ENCODE measurements at places on chromosomes 11 and 22.

DNA sequence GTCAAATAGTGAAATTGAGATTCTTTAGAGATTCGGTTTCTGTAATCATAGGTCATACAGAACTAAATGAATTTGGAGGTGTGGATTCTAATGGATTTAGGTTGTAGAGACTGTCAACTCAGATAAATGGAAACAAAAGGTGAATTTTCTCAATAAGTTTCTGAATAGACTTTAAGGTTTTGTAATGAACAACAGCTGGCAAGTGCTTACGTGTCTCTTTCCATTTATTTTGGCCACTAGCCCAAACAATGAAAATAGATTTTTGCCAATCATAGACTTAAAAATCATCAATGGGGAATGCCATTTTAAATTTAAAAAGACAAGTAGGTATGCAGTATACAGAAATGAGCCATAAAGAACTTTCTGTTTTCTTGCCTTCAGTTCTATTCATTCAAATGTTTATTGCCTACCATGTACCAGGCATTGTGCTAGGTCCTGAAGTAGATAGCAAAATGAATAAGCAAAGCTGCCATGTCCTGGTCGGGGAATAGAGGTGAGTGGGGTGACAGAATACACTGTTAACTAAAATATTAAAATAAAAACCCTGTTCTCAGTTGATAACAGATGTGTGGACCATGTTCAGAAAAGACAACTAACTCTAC lies 16.9 kb upstream of the TMEM135 start:
- no peak for DNase-seq

- DNase-seq, result no peak
Observed at GRCh38 chr11:80168796-80169195, 728.0 kb upstream of the TENM4 start.

DNA sequence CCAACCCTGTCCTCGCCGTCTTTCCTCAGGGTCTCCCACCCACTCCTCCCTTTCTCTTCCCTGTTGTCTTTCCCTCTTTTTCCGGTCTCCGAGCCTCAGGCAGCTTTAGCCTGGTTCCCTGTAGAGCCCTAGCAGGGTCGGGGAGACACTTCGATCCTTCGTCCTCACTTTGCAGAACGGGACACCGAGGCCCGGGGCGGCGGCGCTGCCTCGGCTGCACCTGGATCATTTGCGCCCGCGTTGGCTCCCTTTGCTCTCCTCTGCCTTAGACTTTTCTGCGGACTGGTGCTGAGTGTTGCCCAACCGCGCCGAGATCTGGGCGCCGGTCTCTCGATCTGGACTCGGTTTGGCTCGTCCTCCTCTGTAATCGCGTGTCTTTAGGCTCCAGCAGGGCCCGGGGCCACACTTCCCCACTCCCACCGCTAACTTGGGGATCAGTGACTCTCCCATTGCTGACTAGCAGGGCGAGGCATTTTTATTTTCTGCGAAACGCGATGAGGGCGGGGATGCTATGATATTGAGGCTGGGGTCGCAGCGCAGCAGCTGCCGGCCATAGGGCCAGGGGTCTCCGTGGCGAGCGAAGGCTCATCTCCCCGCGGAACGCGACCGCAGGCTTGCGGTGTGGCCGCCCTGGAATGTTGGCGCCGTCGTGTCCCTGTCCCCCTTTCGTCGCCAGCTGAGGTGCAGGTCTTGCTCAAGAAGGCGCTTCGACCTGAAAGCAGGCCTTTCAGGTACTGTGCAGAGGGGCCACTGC lies 1.6 kb upstream of the E2F8 start:
- no peak for DNase-seq

GRCh38 chr11:104704888-104705287 lies 193.4 kb downstream of the CASP12 start:
- DNase-seq, result no peak

GRCh38 chr22:42366806-42367581 lies 65.2 kb downstream of the NFAM1 start:
- no peak for DNase-seq

DNA sequence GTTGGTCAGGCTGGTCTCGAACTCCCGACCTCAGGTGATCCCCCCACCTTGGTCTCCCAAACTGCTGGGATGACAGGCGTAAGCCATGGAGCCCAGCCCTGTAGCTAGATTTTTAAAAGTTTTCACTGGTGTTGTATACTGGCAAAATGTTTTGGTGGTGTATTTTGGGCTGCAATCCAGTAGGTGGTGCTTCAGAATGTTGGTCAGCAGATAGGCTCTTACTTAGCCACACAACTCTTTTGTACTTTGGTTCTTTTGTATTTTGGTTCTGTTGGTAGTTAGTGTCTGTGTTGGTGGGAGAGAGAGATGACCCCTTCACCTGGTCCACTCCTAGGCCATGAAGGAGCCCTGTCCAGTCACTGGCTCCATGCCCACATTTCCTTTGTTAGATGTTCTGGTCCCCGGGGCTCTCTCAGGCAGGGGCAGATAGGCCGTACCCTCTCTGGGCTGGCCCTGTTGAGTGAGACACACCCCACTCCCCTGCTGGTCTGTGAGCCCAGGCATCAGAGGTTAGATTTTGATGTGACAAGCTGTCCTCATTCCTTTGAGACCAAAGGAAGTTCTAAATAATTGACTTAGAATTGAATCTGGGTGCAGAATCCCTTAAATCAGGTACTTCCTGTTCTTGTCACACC lies 123.8 kb downstream of the DDX10 start:
- no peak for DNase-seq

GRCh38 chr11:72723508-72723907 lies 28.7 kb downstream of the ARAP1 start:
- DNase-seq, result no peak

GRCh38 chr22:49576241-49577141 lies 251.2 kb downstream of the BRD1 start:
- DNase-seq, result no peak

- no peak for DNase-seq
Observed at GRCh38 chr11:104090767-104091166, 54.3 kb downstream of the DDI1 start.

DNA sequence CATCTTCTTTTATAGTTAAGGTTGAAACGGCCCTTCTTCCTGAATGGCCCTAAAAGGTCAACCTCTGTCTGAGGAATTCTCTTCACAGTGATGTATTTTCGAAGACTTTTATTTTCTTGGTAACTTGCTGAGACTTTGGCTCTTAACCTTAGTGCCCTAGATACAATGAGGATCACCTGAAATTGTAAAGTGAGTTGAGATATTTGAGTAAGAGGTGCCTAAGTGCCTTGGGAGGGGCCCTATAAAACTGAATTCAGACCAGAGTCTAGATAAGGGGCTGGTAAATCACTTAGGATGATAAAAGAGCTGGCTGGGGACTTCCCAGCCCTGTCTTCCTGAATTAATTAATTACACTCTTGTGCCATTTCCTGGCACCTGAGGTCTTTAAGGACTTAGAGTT lies 505.6 kb upstream of the KIRREL3 start:
- no peak for DNase-seq

- no peak for DNase-seq
Observed at GRCh38 chr22:28771195-28771791, 1.2 kb upstream of the CCDC117 start.

DNA sequence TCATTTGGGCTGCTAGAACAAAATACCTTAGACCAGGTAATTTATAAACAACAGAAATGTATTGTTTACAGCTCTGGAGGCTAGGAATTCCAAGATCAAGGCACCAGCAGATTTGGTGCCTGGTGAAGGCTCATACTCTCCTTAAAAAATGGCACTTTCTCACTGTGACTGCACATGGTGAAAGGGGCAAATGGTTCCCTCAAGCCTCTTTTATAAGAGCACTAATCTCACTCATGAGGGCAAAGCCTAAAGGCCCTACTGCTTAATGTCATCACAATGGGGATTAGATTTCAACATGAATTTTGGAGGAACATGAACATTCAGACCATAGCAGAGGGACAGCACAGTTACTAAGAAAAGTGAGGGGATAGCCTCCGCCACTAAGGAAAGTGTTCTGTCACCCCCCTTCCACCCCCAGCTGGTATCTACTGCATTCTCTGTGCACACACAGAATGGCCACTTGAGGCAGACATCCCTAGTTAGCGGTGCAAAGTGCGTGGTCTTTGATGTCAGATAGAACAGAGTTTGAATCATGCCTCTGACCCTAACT lies 47.2 kb upstream of the CEP295 start:
- DNase-seq, result no peak

DNA sequence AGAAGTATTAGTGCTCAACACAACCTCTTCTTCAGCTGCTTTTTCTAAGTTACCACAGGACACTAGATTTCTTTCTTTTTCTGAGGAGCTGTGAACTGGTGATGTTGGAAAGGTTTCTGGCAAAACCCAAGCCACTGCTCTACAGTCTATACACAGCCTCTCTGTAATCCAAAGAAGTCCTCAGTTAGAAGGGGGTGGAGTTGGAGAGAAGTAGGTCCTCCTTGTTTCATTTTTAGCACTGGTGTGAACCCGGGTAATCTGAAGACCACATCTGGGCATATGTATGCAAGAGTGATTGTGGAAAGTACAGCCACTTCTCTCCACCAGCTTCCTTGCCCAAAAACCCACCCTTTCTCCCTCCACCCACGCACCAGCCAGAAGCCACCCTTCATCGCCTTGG lies 1168.1 kb downstream of the LRRC4C start:
- DNase-seq, result no peak

DNA sequence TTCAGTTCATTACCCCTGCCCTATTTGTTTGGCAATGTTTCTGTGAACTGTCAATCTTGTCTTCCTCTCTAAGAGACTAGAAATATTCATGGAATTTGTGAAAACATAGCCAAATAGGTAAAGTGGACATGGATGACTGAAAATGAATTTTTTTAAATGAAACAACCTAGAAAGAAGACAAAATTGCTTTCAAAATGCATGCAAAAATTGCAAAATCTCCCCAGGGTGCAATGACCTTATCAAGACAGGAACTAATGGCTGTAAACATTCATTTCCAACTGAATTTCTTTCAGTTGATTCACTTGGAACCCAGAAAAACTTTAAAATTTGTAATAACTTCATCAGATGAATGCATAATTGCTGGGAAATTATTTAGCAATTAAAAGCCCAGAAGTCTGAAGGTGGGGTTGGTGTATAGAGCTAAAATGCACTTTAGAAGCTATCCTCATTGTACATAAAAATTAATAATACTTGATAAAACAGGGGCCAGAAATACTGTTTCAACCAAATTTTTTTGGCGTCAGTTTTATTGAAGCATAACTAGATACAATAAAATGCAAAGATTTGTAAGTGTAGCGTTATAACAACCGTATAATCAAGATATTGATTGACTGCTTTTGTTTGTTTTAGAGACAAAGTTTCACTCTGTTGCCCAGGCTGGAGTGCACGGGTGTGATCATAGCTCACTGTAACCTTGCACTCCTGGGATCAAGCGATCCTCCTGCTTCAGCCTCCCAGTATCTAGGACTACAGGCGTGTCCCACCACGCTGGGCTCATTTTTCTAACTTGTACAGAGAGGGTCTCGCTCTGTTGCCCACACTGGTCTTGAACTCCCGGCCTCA lies 27.6 kb upstream of the SLC35C1 start:
- no peak for DNase-seq

DNA sequence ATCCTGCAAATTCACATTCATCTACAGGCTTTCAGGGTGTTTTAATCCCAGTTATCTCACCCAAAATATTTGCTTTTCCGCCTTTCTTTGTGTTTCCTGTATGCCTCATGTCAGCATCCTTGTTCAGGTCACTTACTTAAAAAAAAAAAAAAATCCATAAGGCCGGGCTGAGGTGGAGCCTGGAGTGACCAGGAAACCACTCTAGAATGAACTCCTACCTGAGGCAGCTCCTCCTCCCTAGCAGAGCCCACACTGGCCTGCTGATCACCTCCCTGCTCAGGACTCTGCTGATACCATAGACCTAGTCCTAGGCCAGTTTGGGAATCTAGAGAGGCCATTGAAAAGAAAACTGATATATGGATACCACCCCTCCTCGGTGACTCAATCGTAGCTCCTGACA lies 8.7 kb upstream of the DGAT2 start:
- no peak for DNase-seq

DNA sequence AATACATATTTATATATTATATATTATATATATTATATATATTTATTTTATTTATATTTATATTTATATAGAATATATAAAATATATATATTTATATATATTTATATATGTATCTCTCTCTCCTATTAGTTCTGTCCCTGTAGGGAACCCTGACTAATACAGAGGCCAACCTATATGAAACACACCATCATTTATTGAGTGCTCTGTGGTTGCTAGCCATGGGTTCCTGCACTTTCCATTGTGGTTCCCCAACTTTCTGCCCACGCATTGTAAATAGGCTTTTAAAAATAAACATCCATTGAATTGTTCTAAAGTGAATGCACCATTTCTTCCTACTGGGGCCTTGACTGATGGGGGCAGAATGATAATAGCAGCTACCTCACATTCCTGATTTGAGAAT lies 93.8 kb upstream of the SESN3 start:
- no peak for DNase-seq

GRCh38 chr11:3161309-3161708 lies 3.8 kb downstream of the OSBPL5 start:
- DNase-seq, result no peak

GRCh38 chr11:126764231-126764630 lies 236.3 kb downstream of the KIRREL3 start:
- DNase-seq, result no peak

- DNase-seq, result no peak
Observed at GRCh38 chr11:130462101-130462885, 13.8 kb downstream of the ADAMTS15 start.

- no peak for DNase-seq
Observed at GRCh38 chr11:2678396-2678795, 21.4 kb downstream of the KCNQ1OT1 start.

GRCh38 chr11:124115782-124116616 lies 749 bp downstream of the VWA5A start:
- no peak for DNase-seq

- DNase-seq, result no peak
Observed at GRCh38 chr22:33101550-33101949, 43.4 kb upstream of the SYN3 start.

GRCh38 chr22:27032091-27032761 lies 374.8 kb downstream of the MIAT start:
- DNase-seq, result peak; percentile 18

GRCh38 chr22:38176170-38176741 lies 5.4 kb downstream of the PLA2G6 start:
- no peak for DNase-seq

DNA sequence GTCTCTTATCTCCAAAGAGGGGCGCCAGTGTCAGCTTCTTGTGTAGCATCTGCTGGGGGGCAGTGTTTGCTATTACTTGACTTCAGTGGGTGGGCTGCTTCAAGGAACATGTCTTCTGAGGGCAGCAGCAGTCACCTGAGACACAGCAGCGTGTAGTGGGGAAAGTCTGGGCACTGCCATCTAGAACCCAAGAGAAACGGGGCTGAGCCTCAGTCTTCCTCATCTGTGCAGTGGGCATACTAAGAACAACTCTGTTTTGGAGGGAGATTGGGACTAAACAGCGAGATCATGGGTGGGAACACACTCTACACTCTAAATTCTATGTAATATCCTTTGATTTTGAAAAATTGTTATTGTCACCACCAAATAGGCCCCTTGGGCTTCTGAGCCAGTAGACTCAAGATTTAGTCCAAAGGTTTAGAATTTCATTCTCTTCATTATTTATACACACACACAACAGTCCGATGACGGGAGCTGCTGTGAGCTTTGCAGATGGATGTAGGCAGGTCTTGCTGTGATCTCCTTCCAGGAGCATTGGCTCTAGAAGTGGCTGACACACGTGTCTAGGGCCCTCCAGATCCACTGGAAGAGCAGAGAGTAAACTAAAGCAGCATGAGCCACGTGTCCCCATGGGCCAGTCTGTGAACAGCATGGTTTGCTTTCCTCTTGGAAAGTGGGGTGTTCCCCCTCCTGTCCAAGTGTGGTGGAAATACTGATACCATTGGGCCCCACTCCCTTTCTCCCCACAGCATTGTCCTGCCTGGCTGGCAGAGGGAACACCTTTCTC lies 51.8 kb downstream of the TRAF6 start:
- no peak for DNase-seq
